Aorta (tissue), 5 donors: ENCODE measurements at places on chromosomes 2 and 18.
A peak's percentile ranks its signal among the peaks of the same experiment; 100 is the strongest.

DNA sequence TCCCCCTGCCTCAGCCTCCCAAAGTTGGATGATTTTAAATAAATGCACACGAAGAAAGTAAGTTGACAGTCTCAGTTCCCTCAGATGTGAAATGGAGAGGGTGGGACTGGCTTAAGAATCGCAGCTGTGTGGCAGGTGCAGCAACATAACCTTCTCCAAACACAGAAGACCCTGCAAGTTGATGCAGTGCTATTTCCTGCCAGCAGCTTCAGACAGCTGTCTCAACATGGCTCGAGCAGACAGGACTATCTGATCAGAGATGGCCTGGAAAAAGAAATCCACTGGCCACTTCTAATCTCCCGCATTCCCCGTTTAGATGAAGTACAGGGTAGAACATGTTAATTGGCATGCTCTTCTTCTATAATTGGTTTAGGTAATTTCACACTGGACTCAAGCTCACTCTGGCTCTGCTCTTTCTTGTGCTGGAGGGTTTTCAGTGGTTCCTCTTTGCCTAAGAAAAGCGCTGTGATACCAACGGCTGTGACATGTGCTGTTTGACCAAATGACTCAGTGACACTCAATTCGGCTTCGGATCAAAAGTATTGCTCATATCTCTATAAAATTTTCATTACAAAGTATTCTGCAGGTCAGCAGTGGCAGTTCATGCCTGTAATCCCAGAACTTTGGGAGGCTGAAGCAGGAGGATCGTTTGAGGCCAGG, 40.2 kb downstream of the MYOM1 start:
- peaks cover 5% of the 10 kb centered on the region for H3K36me3 ChIP-seq
- peaks cover 2% of the 10 kb centered on the region for H3K4me1 ChIP-seq
- H3K27ac ChIP-seq: peak overlapping the region; percentile 74
- H3K27me3 ChIP-seq: no peaks in the 10 kb centered on the region

DNA sequence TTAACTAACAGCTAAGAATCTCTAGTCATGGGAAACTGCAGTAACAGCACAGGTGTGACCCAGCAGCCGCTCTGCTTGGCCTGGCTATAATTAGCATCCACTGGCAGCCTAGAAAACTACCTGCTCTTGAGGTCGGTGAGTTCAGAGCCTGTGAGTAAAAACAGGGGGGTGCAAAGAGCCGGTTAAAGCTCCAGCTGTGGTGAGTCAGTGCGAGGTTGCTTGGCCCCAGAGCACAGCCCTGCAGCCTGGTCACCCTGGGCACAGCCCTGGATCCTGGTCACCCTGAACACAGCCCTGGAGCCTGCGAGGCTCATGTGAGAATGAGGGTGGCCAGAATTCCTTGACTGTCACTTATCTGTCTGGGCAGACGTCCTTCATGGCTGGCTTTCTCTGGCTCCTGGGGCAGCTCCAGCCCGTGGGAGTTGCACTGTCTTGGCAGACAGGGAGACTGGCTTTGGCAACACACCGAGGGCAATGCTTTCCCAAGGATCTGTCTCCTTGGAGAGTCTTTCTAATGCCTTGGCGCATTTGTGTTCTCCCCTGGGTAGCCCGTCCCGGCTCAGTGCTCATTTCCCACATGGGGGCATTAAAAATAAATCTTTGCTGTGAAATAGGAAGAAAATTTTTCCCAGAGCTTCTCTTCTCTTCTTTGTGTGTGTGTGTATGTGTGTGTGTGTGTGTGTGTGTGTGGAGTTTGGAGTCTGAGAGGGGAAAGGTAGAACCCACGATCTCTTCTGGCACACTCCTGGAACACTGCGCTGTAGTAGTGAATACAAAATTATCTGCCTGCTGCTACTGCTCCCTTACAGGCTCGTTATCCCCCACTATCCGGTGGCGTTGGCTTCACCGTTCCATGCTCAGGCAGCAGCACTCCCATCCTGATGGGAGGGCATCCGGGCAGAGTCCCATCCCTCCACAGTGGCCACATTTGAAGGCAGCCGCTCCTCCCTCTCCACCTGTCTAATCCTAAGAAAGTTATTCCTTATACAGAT, 250.2 kb upstream of the MEX3C start:
- H3K4me3 ChIP-seq: no peak overlapping the region
- no peaks in the 10 kb centered on the region for H3K36me3 ChIP-seq
- no peak overlapping the region for H3K27ac ChIP-seq

DNA sequence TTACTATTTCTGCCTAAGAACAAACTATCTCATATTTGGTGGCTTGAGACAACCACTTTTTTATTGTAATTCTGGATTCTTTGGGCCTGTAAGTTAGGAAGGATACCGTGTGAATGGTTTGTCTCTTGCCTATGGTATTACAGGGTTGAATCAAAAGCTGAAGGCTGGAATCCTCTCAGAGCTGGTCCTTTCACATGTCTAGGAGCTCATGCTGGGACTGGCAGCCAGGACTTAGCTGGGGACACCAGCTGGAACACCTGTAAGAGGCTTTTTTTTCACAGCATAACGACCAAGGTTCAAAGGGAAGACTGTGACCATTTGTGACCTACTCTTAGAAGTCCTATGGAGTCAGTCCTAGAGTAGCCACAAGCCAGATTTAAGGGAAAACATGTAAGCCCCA, 226.3 kb downstream of the ZNF804A start:
- no peak overlapping the region for H3K4me3 ChIP-seq
- H3K27ac ChIP-seq: no peak overlapping the region
- DNase-seq: no peak
- no peaks in the 10 kb centered on the region for H3K4me1 ChIP-seq

- no peaks in the 10 kb centered on the region for H3K4me1 ChIP-seq
- H3K27ac ChIP-seq: no peak overlapping the region
- no peaks in the 10 kb centered on the region for H3K27me3 ChIP-seq
- no peak for DNase-seq
- no peaks in the 10 kb centered on the region for H3K36me3 ChIP-seq
Measured at GRCh38 chr2:73877071-73877802, 15.6 kb upstream of the ACTG2 start.

GRCh38 chr2:228747483-228747882, 523.6 kb downstream of the PID1 start:
- no peak overlapping the region for H3K4me3 ChIP-seq
- no peaks in the 10 kb centered on the region for H3K27me3 ChIP-seq
- DNase-seq: no peak
- no peaks in the 10 kb centered on the region for H3K4me1 ChIP-seq
- no peaks in the 10 kb centered on the region for H3K36me3 ChIP-seq
